Inflammatory macrophage treated with lipopolysaccharide for 4 hours (primary cell): ENCODE measurements at places on chromosomes 2 and 18.

DNA sequence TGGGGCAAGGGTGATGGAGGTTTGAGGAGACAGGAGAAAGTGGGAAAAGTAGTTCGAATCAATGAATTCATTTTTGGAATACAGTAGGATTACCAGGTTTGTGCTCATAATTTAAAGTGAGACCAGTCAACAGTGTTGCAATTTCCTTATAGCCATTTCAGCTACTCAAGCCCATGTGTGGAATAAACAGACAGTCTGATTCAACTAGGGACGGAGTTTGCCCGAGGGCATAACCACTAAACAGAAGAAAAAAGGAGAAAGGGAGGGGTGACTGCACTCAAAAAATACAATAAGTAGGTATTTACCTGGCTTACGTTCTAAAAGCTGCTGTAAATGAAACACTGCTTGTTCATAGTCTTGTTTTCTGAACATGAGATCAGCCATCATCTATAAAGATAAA is 55.2 kb downstream of the TTC21B start:
- DNase-seq: no peak

GRCh38 chr18:24543086-24543794 is 82.8 kb downstream of the HRH4 start:
- DNase-seq: no peak

DNA sequence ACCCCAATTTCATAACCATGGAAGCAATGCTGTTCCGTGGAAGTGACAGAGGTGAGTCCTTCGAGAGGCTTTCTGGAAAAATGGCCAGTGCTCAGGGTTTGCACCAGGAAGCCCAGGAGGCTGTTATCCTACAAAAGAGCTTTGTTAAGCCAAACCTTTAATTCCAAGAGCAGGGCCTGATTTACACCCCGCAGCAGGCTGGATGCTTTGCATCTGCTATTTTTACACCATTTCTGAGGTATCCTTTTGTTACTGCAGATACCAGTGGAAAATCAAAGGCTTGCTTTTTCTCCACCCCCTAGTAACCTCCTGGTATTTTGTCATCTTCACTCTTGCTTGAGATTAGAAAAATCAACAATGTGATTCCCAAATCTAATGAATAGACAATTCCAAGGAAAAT is 380.6 kb downstream of the SOX11 start:
- no peak for DNase-seq

- DNase-seq: peak; percentile 80
Measured at GRCh38 chr2:121611730-121612705, 37.2 kb downstream of the CLASP1 start.

- no peak for DNase-seq
Measured at GRCh38 chr18:55587418-55588110, 428 bp downstream of the TCF4 start.

GRCh38 chr2:154048905-154049304 is 177.2 kb downstream of the GALNT13 start:
- no peak for DNase-seq

DNA sequence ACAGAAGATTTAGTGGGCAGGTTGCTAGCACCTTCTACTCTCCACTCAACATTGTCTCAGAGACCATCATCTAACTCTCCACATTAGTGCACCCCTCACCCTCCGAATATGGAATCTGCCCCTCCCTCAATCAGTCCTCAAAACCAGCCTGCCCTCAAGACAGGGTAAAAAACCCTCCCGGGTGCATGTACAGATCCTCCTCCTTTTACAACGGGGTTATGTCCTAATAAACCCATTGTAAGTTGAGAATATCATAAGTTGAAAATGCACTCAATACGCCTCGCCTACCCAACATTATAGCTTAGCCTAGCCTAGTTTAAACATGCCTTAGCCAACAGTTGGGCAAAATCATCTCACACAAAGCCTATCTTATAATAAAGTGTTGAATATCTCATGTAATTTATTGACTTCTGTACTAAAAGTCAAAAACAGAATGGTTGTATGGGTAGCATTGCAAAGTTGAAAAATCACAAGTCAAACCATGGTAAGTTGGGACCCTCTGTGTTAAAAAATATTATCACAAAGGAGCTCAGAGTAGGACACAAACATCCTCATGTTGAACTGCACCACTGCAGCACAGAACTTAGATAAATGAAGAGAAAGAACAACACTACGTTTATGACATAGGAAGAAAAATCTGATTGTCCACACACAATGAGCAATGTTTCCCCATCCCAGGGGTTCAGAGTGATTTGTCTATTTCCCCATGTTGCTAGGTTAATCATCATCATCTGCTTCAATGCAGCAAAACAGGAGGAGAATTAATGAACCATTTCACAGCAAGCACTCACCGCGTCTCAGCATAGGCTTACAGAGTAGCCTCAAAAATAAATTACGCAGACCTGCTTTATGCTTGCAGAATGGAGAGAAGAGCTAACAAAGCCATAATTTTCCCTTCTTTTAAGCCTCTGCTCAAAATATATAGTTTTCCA is 184.1 kb upstream of the ARL4C start:
- DNase-seq: no peak

DNA sequence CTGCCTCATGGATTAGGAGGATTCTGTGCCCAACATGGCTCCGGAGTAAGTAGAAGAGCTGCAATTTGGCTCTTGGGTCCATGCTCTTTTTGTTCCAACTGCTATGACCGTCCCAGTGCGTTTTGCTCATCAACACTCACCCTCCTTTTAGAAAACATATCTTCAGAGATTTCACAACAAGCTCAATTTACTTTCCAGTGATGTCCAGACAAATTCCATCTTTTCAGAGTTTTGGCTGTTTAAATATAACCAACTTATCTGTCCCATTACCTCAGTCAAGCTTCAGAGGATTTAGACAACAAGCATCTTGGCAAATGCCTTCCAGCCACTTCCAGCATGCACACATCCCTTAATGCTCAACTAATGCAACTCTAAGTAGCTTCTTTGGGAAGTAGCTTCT is 6.9 kb upstream of the SLC14A2 start:
- no peak for DNase-seq

DNA sequence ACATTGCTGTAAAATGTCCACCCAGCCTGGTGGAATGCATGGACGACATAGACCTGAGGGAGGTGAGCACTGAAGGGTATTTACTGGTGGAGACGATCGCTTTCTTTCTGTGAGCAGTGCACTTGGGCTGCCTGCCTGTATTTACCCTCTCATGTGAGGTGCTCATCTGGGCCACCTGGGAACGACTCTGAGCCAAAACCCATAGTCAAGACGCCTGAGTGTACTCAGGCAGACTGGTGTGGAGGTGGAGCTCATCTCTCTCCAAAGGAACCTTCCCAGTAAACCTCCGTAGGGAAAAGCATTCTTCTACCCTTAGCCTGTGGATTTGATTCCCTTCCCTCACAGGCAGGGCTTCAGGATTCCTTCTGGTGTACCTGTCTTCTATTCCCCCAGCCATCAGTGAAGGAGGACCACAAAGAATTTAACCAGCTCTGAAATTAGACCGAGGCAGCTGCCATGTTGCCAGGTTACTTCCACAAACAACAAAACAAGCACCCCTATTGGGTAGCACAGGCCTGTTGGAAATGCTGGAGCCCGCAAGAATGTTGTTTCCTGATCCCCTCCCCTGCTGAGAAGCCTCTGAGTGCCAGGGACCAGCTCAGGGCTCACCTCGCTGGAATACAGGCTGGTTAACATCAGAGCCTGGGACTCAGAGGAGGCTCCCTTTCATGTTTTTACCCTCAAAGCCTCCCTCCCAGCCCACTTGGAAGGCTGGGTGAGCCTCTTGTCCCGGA is 47.5 kb upstream of the TXNDC2 start:
- DNase-seq: no peak

DNA sequence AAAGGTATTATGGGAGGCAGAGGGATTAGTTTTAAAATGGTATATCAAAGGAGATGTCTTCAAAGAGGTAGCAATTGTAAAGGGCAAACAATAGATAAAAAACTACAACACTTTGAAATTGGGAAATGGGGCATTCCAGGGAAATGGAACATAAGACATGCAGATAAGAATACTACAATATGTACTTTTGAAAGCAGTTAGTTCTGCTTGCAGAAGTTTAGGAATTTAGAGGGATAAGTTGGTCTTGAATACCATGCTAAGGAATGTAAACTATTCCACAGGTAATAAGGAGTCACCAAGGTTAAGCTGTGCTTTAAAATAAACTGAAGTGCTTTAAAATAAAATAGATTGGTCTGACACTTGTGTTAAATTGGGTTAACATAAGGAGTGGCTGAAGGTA is 571.7 kb upstream of the ACVR2A start:
- no peak for DNase-seq

- no peak for DNase-seq
Measured at GRCh38 chr2:205895981-205896655, 189.9 kb downstream of the INO80D start.

DNA sequence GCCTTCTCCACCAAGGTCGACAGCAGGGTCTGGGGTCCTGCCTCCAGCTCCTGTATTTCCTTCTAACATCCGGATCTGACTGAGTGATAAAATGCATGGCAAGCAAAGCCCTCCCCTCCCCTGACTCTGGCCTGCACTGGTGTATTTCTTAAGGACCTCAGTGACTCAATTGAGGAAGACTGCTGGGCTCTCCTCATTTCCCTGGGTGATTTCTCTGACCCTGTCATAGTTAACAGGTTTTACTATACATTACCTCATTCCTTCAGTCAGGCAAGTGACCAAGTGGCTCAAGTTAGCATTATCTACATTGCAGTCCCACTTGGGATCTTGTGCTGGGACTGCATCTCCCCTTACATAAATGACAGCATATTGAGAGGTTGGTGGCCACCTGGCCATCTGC is 38.8 kb upstream of the CCBE1 start:
- no peak for DNase-seq

DNA sequence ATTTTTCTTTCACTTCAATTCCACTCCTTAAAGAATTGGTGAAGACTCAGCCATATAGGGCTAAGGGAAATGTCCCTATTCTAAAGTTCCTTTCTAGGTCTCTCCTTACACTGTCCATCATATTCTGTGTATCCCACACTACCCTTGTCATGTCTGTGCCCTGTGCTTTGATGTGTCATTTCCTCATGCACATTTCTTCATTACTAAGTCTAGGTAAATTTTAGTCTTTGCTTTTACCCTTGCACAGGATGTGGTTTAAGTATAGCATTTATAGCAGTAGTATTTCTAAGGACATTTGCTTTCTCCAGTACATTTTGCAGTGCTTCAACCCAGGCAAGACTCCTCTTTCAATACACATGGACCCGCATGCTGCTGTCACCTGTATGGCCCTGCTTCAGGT is 221.5 kb upstream of the ACVR2A start:
- no peak for DNase-seq

DNA sequence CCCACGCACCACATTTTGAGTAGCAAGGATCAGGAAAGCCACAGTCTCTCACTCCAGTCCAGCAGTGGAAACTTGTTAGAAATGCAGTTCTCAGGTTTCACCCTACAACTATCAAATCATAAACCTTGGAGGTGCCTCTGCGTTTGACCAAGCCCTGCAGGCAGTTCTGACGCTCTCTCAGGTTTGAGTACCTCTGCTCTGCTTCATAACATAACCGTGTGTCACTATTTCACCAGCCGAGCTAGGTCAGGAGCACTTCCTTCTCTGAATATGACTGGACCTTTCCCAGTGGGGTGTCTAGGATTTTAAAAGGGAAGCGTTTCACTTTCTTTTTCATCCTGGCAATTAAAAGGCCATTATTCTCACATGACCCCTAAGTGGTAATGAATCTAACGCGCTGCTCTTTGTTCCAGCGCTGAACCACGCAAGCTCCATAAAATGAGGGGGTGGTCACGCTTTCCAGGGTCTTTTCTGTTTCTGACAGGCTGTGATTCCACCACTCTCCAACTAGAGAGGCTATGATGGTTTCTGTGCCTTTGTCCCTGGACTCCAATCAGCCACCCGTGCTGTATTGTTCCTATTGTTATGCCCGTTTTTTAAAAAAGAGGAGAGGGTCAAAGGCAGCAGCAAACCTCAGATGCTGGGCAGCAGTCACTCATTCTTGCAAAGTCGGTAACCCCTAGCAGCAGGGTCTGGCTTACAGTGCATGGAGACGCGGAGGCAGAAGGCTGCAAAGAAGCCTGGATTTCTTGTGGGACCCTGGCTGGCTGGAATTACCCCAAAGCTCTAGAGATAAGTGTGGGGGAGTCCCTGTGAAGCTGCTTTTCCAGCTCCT is 75.2 kb upstream of the CTNNA2 start:
- no peak for DNase-seq

DNA sequence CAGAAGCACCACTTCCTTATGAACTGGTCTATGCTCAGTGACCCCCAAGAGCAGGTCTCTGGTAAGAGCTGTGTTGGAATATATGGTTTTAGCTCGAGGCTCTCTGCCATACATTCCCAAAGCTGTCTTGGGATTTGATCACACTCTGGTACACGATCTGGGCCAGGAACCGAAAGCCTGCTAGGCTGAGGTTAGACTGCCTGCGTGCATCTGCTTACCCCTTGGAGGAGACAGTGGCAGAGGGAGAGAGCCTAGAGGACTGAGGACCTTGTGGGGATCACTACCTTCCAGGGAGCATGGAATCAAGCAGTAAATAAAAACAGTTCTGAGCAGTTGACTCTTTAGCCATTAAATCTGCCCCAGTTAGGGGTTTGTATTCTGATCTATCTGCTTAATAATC is 63.7 kb downstream of the ZNF532 start:
- no peak for DNase-seq

DNA sequence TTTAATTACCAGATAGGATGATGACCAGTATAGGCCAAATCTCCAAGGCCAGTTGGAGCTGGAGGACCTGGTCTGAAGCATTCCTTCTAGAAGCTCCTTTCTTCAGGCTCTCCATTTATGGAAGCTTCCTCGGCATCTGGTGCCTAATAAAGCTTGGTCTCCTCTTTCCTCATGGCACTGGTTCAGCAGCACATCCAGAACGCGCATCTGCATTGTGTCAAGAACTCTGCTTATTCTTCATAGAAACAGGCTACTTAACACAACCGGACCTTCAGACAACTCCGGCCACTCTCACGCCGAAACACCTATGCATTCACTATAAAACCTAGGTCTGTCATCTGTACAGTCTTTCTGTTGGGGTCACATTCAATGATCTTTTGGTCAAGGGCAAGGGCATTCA is 99.8 kb downstream of the COL6A3 start:
- DNase-seq: no peak

DNA sequence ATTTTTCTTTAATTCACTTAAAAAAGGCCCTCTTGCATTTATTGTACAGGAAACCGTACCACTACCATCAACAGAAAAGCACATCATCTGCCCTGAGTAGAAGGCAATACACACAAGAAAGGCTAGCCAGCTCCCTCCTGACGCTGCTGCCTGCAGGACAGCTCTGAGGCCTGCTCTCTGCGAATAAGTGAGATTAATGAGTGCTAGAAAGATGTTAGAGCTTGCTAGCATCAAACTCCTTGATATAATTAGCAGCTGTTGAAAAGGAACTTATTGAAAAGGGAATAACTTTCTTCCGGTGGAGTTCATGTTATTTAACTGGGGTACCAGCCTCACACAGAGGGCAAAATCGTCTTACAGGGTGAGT is 56.1 kb downstream of the INHBB start:
- DNase-seq: no peak

GRCh38 chr18:79608999-79609461 is 70.6 kb upstream of the CTDP1 start:
- no peak for DNase-seq
